ENCODE measurements at places on chromosomes 16 and 17. TPM values are rescaled to one million over a fixed set of nuclear protein-coding genes. Genes with fewer than 3 reads are reported as not detected.

- ATAC-seq = no peak
- no peaks in the 10 kb centered on the region for H3K4me1 ChIP-seq
- peaks cover 16% of the 10 kb centered on the region for H3K27me3 ChIP-seq
- no peak overlapping the region for H3K4me3 ChIP-seq
Observed at GRCh38 chr17:56038131-56038530, 115.1 kb upstream of the ANKFN1 start.

DNA sequence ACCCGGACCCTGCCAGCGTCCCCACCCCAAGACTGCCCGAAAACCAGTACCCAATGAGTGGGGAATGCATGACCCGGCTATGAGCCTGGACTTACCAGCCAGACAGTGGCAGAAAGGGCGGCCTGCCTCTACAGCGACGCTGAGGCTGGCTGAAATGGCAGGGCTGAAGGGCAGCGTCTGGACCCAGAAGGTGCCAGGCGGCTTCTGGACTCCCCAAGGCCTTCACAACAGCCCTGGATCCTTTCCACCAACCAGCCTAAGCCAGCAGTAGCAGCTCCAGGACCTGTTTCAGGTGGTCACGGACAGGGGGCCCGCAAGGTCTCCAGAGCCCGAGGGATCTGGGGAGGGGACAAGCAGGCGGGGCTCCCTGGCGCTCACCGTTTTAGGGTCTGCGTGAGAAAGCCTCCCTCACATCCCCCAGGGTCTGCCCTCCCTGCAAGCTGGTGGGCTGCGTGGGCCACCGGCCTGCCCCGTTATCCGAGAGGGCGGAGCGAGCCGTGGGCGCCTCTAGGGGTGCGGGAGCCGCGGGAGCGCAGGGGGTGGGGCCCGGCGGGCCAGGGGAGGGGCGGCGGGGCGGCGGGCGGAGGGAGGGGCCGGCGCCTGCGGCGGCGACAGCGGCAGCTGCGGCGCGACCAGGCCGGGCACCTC is at the start of gene RIPOR1:
Gene RIPOR1 (plus strand): TSS at position 608 of the 648 bp plus-strand sequence. CDS start 9,618 bp downstream, outside the sequence.
- H3K27ac ChIP-seq = peak within 1 kb of the TSS; percentile 76
- H3K4me1 ChIP-seq = peaks cover 10% of the 10 kb centered on the region
- no peaks in the 10 kb centered on the region for H3K36me3 ChIP-seq

DNA sequence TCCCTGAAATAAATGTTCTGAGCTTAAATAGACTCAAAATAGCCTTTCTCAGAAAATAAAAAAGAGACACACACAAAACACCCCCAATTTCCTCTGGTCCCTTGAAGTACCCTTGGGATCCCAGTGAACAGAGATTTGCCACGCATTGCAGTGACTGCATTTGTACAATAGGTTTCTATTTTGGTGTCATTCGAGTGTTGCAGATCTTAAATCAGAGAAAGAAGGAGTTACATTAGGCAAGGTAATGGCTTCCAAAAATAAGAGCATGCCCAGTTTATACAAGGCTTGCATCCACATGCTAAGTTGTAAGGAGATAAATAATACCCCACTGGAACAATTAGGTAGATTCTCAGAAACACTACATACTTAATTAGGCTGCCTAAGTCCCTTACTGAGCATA is 2.2 kb downstream of the TOX3 start:
- H3K27me3 ChIP-seq = peaks cover 34% of the 10 kb centered on the region
- H3K4me1 ChIP-seq = no peaks in the 10 kb centered on the region
- no peak for ATAC-seq
- no peaks in the 10 kb centered on the region for H3K36me3 ChIP-seq
- H3K4me3 ChIP-seq = no peak overlapping the region
- H3K27ac ChIP-seq = no peak overlapping the region

Gene ARL2BP
- 23.5 TPM for total RNA-seq

DNA sequence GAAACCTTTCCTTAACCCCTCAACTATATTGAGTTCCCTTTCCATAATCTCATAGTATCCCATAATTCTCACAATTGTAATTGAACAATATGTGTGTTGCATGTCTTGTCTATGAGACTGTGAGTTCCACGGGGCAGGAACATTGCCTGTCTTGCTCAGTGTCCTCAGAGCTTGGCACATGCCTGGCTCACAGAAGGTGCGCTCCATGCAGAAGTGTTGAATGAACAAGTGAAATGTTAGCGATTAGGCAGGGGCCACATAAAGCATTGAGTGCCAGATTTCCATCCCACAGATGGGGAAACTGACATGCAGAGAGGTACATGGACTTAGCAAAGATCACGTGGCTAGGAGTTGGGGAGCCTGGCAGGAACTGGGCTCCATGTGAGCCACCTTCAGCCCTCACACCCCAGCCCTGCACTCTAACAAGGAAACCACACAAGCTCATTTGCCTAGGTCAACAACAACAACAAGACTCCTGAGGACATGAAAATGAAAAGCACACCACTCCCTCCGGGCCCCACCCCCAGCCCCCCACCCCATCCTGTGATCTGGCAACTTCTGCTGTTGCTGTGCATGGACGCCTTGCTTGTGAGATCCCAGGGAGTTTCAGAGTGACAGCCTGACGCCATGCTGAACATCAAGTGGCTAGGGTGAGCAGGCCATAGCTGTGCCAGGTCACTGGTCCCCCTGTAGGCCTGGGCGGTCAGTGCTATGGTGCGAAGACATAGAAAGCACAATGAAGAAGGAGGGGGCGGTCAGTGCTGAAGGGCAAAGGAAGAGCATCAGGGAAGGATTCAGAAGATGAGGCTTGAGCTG is 5.0 kb downstream of the PIK3R5 start:
- peak overlapping the region; percentile 57 for H3K4me3 ChIP-seq
- H3K27ac ChIP-seq = peak overlapping the region; percentile 21
- no peaks in the 10 kb centered on the region for H3K27me3 ChIP-seq
- peaks cover 90% of the 10 kb centered on the region for H3K36me3 ChIP-seq

Gene GCGR
- 0.26 TPM for total RNA-seq

Gene RARA
- total RNA-seq = 43.7 TPM

DNA sequence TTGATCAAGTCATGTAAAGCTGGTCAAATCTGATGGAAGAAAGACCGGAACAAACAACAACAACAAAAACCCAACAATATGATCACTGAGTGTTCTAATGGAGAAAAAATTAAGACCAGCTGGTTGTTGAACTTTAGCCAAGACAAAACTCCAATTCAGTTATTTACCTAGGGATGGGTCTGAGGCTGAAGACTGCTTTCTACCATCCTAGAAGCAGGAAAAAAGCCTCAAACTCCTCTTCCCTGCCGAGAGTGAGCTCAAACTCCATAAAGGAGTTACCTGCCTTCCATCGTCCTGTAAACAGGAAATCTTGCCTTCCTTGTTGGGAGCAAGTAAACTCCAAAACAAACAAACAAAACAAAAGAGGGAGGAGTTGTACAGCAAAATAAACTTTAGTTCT is 23.1 kb upstream of the TMEM98 start:
- H3K36me3 ChIP-seq = no peaks in the 10 kb centered on the region
- ATAC-seq = no peak
- H3K27ac ChIP-seq = peak overlapping the region; percentile 83
- peak overlapping the region; percentile 64 for H3K4me3 ChIP-seq
- peaks cover 19% of the 10 kb centered on the region for H3K27me3 ChIP-seq

- H3K36me3 ChIP-seq = no peaks in the 10 kb centered on the region
- peaks cover 9% of the 10 kb centered on the region for H3K27me3 ChIP-seq
- H3K4me3 ChIP-seq = no peak overlapping the region
- no peak overlapping the region for H3K27ac ChIP-seq
- no peak for ATAC-seq
Observed at GRCh38 chr16:88407807-88408206, 25.0 kb downstream of the ZNF469 start.

- no peak overlapping the region for H3K4me3 ChIP-seq
- no peak overlapping the region for H3K27ac ChIP-seq
- no peaks in the 10 kb centered on the region for H3K4me1 ChIP-seq
- no peak for ATAC-seq
- H3K36me3 ChIP-seq = no peaks in the 10 kb centered on the region
- no peaks in the 10 kb centered on the region for H3K27me3 ChIP-seq
Observed at GRCh38 chr16:65600046-65600445, 478.2 kb upstream of the CDH11 start.

Gene DCTPP1
- total RNA-seq = 60.9 TPM

GRCh38 chr16:83785455-83785854 is 22.3 kb upstream of the HSBP1 start:
- no peaks in the 10 kb centered on the region for H3K36me3 ChIP-seq
- no peak overlapping the region for H3K4me3 ChIP-seq
- H3K4me1 ChIP-seq = no peaks in the 10 kb centered on the region
- H3K27me3 ChIP-seq = peaks cover 24% of the 10 kb centered on the region

GRCh38 chr17:43553573-43553972 is 7.4 kb upstream of the ETV4 start:
- ATAC-seq = no peak
- H3K27ac ChIP-seq = no peak overlapping the region
- H3K4me3 ChIP-seq = no peak overlapping the region

GRCh38 chr17:34764716-34765115 is 185.3 kb downstream of the TMEM132E start:
- no peak for ATAC-seq
- no peak overlapping the region for H3K27ac ChIP-seq
- H3K27me3 ChIP-seq = peaks cover 23% of the 10 kb centered on the region
- H3K4me3 ChIP-seq = no peak overlapping the region
- no peaks in the 10 kb centered on the region for H3K36me3 ChIP-seq
- H3K4me1 ChIP-seq = no peaks in the 10 kb centered on the region

DNA sequence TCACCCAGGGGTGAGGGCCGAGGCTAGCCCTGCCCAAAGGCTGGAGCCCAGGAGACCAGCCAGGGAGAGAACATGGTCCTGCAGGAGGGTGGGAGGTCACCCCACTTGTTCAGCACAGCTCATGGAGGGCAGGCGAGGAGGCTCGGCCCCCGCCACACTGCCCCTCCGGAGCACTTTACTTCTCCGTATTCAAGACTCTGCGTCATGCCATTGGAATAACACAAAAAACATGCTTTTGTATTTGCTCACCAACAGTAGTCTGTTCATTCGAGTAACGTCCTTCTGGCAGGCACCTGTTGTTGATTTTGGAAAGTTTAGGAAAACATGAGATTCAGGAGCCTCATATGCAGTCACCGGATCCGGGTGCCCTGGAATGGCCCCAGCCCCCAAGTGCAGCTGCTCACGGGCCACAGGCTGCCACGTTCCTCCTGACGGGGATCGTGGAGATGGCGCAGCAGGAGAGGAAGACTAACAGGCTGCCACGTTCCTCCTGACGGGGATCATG is 81.1 kb upstream of the DNAH17 start:
- peak overlapping the region; percentile 50 for H3K27ac ChIP-seq
- H3K36me3 ChIP-seq = no peaks in the 10 kb centered on the region
- no peaks in the 10 kb centered on the region for H3K27me3 ChIP-seq
- no peak for ATAC-seq

- ATAC-seq = no peak
- H3K27me3 ChIP-seq = no peaks in the 10 kb centered on the region
- H3K4me3 ChIP-seq = no peak overlapping the region
- H3K4me1 ChIP-seq = peaks cover 12% of the 10 kb centered on the region
- H3K27ac ChIP-seq = no peak overlapping the region
- H3K36me3 ChIP-seq = no peaks in the 10 kb centered on the region
Observed at GRCh38 chr17:20243524-20243923, 223.8 kb downstream of the LGALS9B start.

DNA sequence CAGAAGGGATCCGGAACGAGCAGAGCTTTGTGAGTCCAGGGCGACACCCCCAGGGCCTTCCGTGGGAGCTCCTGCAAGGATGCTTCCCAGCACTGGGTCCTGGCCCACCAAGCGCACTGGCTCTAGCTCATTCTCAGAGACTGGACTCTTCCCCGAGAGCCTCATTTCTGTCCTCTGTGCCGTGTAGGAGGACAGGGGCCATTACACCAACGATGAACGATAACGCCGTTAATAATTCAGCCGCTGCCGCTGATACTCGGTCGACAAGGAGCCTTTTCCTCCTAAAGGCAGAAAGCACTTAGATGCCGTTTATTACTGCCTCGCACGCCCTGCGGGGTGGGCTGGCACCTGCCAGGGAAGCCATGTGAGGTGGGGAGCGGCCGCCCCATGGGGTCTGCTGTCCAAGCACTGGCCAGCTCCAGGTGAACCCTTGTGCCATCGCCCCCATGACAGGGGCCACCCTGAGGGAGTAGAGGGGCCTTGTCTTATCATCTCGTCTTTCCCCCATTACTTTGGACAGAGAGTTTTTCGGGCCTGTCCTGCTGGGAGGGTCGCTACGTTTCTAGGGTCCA is 33.5 kb downstream of the TBC1D16 start:
- no peak for ATAC-seq
- H3K36me3 ChIP-seq = no peaks in the 10 kb centered on the region
- no peaks in the 10 kb centered on the region for H3K27me3 ChIP-seq
- H3K27ac ChIP-seq = no peak overlapping the region

DNA sequence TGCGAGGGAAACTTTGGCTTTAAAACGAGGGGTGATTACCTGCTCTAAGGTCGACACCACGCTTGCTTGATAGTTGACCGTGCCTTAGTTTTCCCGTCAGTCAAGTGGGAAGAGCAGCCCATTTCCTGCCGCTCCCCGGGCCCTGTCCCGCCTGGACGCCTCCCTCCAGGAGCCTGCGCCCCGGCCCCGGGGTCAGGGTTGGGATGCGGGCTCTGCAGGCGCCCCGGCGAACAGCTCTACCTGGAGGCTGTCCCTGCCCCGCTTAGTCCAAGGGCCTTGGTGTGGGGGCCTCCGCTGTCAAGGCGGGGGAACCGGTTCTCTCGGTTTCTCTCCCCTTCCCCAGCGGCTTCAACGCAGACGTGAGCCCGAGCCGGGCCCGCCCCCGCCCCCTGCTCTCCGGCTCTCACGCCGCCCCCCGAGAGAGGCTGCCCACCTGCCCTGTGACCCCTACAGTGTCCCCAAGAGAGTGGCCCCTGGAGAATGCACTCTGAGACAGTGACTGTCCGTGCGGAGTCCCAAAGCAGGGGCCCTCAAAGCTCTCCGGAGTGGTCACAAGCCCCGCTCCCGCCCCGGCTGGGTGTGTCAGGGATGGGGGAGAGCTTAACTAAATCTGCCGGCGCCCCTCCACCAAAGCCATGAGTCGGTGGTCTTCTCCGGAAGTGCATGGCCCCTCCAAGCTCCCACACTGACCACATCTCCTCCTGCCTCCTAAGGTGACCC is 117.4 kb upstream of the SMURF2 start:
- peaks cover 4% of the 10 kb centered on the region for H3K4me1 ChIP-seq
- no peak for ATAC-seq
- no peak overlapping the region for H3K27ac ChIP-seq
- H3K36me3 ChIP-seq = peaks cover 3% of the 10 kb centered on the region

GRCh38 chr17:72056727-72057290 is 64.0 kb upstream of the SOX9 start:
- no peak overlapping the region for H3K27ac ChIP-seq
- H3K27me3 ChIP-seq = peaks cover 7% of the 10 kb centered on the region
- H3K4me1 ChIP-seq = no peaks in the 10 kb centered on the region
- no peak for ATAC-seq

Gene NPIPB9
- 7.0 TPM for total RNA-seq

DNA sequence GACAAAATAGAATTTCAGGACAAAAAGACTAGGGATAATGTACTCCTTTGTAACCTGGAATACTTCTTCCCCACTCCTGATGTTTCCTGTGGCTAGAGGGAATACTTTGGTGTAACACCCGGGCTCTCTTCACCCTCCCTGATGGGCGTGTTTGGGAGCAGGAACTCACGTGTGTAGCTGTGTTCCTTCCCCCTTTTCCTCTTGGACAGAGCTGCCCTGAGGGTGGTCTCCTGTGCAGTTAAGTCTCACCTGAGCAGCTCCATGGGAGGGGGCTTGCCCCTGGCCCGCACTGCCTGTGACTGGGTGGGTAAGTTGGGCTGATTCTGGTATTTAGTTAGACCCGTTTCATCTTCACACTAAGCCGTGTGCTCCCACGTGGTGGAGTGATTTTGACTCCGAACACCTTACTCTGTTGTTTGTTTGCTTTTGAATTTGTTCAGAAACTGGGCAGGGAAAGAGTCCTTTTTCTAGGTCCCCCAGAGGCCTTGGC is 87.9 kb downstream of the OR1D5 start:
- no peak overlapping the region for H3K4me3 ChIP-seq
- H3K36me3 ChIP-seq = peaks cover 15% of the 10 kb centered on the region
- no peak overlapping the region for H3K27ac ChIP-seq
- no peaks in the 10 kb centered on the region for H3K4me1 ChIP-seq
